NT2/D1 (cell line): ENCODE measurements at places on chromosomes 12 and 14.

DNA sequence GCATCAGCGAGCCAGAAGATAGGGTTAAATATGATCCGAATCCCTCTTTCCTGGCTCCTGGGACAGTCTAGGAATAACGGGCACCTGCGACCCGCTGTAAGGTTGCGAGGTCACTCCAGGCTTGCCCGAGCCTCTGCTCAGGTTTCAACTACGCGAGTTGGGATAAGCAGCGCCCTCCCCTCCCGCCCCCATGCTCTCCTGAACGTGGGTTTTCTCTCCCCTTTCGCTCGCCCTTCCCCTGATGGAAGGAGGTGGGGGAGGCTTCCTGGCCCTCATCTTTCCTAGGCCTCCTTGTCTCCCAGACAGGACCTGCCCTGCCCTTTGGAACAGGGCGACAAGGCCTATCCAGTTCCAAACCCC lies 753 bp upstream of the ATP5MC2 start:
- peak; percentile 56 for DNase-seq

- no peak for DNase-seq
Measured at GRCh38 chr14:94403312-94403932, 15.0 kb upstream of the SERPINA1 start.

DNA sequence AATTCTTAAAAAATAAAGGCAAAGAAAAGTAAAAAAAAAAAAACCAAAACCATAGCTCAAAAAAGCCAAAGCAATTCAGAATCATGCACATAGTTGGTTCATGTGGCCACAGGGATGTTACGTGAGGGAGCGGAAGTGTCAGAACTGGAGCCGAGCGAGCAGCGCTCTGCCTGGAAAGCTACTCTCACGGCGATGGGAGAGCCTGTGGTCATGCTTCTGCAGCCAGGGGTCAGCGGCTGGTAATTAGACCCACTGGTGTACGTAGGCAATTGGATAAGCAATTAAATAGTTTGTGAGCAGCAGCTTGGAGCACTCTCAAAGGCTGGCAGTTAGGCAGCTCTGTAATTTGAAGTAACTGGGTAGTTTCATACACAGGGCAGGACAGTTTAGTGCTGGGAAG lies 58.1 kb downstream of the TRHDE start:
- DNase-seq = no peak

GRCh38 chr12:9902539-9903228 lies 21.4 kb downstream of the KLRF2 start:
- DNase-seq = no peak

GRCh38 chr14:105080161-105080560 lies 14.9 kb upstream of the GPR132 start:
- no peak for DNase-seq

GRCh38 chr14:33207467-33208017 lies 268.9 kb downstream of the NPAS3 start:
- no peak for DNase-seq

DNA sequence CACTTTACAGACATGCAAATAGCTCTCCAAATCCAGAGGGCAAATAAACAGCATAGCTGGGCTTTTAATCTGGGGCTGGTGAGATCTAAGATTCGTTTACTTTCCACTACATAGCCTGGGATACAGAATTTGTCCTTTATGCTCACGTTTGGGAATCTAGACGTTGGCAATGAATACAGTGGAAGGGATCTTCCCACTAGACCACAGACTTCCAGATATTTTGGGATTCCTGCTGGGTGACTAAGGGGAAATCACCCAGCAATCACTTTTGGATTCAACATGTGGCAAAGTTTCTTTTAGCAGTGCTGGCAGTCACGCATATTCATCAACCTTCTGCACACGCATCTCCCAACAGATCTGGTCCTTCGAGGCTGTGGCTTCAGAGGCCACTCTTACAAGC lies 23.5 kb downstream of the APPL2 start:
- DNase-seq = no peak
